Right hindlimb (tissue), 1 donor: ENCODE measurements at places on chromosomes 2 and 18.

- no peak for DNase-seq
These were observed 41.1 kb upstream of the ASXL3 start for GRCh38 chr18:33536904-33537303.

DNA sequence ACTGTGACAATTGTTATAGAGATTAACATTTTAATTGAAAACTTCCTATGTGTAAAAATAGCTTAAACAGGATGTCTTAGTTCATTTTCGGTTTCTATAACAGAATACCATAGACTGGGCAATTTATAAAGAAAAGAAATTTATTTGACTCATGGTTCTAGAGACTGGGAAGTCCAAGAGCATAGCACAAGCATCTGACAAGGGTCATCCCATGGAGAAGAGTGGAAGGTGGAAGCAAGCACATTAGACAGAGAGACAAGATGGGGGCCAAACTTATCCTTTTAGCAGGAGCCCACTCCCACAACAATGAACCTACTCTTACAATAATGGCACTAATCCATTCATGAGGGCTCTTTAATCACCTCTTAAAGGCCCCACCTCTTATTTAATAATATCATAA, 100.3 kb downstream of the FAM161A start:
- DNase-seq, result no peak

GRCh38 chr2:127577973-127578372, 42.5 kb downstream of the MYO7B start:
- DNase-seq, result no peak

GRCh38 chr2:241314226-241315092, 1.0 kb downstream of the HDLBP start:
- no peak for DNase-seq

DNA sequence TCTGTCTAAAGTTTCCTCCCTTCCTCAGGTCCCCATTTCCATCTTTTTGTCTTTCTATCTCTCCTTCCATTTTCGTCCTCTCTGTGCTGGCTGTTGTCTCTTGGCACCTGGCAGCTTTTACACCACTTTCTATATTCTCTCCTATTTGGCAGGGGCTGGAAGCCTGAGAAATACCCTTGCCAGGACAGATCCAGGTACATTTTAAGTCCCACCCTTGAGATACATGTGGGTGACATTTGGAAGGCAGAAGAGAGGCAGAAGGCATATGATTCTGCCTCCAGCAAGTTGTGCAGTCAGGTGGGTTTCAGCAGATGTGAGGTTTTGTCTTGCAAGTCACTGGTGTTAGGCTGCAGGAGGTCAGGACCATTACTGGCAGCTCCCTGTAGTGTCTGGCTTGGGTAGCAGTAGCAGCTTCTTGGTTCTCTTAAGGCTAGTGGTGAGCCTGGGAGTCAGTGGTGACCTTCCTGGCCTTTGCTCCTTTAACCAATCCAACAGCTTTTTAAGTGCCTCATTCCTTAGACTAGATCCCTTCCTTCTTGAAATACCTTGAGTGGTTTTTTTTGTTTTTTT, 90.1 kb downstream of the CAPN13 start:
- DNase-seq, result no peak

DNA sequence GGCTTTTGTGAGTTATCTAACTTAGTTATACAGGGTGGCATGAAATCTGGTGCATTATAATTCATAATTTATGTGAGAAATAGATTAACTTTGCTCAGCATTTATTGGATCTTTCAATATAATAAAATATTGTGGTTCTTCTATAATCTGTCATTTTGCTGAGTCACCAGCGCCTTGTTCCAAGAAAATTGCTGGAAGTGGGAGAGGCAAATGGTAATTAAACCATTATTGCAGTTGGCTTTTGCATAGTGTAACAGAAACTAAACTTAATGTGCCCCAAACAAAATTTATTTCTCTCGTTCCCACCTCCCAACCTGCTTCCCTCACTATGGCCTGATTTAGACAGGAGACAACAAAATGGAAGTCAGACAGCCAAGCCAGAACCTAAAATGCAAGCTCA, 146.3 kb downstream of the GALR1 start:
- no peak for DNase-seq

GRCh38 chr2:98579926-98580325, 28.4 kb downstream of the COA5 start:
- no peak for DNase-seq

- peak; percentile 39 for DNase-seq
These were observed 450.1 kb downstream of the SLC4A3 start for GRCh38 chr2:220077488-220077887.

GRCh38 chr2:206193671-206194357, 34.1 kb downstream of the EEF1B2 start:
- no peak for DNase-seq

- peak; percentile 53 for DNase-seq
These were observed 105.7 kb upstream of the GAREM1 start for GRCh38 chr18:32576296-32576916.

- DNase-seq, result no peak
These were observed 9.7 kb downstream of the TFPI start for GRCh38 chr2:187544371-187545080.

GRCh38 chr18:22018366-22018765, 151.0 kb upstream of the GATA6 start:
- DNase-seq, result no peak

DNA sequence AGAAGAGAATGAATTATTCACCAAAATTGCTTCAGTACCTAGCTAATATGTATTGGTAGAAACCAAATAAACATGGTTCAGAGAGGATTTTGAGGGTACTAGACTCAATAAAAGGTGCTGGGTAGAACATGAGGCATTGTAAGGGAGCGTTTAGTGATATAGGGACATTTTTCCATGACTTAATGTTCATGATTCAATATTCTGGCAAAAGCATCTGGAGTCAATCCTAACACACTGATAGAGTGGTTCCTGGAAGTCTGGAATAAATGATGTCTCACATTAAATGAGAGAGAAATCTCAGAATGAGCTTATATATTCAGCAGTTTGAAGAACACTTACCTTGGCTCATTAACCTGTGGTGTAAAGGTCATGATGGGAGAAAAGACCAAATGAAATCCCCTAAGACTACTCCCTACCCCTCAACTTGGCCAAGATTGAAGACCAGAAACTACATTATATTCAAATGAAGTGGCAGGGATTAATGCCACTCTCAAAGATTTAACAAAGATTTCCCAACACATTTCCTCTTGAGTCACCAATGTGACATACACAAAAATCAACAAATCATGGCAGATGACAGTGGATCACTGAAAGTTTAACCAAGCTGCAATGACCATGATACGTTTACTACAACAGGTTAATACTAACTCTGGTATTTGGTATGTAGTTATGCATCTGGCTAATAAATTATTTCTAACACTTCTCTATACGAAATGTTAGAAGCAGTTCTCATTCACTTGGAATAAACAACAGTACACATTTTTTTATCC, 309.5 kb downstream of the SATB2 start:
- no peak for DNase-seq

GRCh38 chr2:240182476-240182875, 42.0 kb upstream of the OTOS start:
- DNase-seq, result no peak

GRCh38 chr18:42176599-42176998, 221.6 kb downstream of the PIK3C3 start:
- DNase-seq, result no peak

- no peak for DNase-seq
These were observed 151.3 kb downstream of the TANC1 start for GRCh38 chr2:159119652-159120257.

- DNase-seq, result no peak
These were observed 42.6 kb downstream of the HNRNPLL start for GRCh38 chr2:38560092-38560491.
